ENCODE measurements at places on chromosomes 7 and 10.

DNA sequence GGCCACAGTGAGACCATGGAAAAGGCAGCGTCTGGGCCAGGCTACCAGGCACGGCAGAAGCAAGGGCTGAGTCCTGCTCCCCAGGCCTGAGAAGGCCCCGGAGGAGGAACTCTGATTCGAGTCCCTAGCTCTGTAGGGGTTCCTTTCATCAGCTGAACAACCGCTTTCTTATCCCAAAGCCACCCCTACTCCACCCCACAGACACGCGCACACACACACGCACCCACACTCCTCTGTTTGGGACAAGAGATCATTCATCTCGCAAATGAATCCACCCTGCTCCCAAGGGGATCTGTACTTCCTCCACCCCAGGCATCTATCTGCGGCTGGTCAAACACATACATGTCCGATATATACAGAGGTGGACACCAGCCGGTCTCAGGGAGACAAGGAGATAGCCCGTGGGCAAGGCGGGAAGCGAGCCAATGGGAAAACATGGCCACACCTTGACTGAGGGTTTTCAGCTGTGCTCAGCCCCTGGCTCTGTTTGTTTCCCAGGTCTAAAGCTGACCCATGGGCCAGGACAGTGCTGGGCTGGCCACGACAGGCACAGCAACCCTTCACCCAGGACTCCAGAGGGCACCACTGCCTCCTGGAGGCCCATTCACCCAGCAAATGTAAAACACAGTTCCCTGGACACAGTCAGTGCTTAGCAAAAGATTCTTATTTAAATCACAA lies 7.3 kb downstream of the ZCCHC24 start:
- no peak for DNase-seq

DNA sequence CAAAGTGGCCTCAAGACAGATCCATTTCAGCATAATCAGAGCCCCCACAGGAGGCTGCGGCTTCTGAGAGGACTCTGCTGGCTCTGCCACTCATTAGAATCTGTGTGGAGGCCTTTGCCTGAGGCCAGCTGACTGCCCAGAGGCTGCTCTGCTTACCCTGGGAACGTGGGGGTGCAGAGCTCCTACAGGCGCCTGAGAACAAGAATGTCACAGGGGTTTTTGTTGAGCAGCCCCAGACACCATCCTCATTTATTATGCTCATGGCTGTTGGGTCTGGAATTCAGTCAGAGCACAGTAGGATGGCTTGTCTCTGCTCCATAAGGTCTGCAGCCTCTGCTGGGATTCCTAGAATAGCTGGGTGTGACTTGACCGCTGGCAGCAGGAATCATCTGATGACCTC lies 101.8 kb upstream of the GDF10 start:
- DNase-seq: no peak

DNA sequence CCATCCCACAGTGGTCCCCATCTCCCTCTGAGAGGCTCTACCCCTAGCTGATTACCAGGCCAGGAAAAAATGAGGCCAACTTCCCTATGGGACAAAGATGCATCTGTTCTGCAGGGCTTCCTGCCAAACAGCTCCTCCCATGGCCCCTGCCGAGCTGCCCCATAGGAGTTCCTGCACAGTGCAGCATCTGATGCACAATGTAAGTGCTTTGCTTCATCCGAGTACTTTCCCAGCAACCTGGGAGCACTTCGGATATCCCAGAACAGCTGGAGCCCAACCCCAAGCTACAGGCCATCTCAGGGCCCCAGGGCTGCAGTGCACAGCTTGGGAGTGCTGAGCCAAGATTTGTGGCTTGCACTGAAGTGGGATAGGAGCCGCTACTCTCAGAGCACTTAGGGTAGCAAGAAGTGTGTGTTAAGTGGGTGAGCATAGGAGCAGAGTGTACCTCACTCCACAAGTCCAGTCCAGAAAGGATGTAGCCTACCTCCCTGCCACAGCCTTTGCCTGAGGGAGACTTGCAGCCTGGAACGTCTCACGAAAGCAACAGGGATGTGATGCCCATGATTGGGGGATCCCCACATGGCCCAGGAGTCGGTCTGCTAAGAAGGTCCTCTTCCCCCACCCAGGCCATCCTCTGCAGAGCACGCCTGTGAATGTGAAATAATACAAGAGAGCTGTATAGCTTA lies 209.6 kb upstream of the VWC2 start:
- peak; percentile 18 for DNase-seq

- no peak for DNase-seq
Observed at GRCh38 chr7:84975586-84976185, 211.2 kb downstream of the SEMA3D start.

GRCh38 chr10:77111611-77112550 lies 525.7 kb downstream of the KCNMA1 start:
- no peak for DNase-seq
